ENCODE measurements at places on chromosomes 1 and 21.

DNA sequence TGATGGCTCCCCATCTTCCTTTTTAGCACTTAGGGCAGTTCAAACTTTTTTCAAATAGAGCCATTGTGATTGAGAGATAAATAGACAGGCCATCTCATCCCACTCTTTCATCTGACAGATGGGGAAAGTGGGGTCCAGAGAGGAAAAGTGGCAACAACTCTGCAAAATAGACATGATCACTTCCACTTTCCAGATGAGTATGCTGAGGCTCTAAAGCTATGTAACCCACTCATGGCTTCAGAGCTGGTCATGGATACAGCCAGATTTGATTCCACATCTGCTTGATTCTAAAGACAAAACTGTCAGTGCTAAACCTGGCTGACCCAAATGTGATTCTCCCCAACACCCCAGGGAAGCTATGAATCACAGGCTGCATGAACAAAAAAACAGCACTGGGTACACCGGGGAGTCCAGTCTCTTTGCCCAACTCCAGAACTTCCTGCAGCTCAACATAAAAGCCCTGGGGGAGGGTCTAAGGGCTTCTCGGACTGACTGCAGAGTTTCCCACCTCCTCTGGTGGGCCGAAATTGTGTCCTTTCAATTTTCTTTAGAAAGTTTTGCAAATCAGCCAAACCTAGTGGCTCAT, 59.3 kb downstream of the PLPP3 start:
- DNase-seq, result no peak

GRCh38 chr1:239387304-239388158, 1.2 kb downstream of the CHRM3 start:
- DNase-seq, result no peak

GRCh38 chr1:204670152-204670927, 15.2 kb downstream of the LRRN2 start:
- DNase-seq, result no peak

- DNase-seq, result no peak
Observed at GRCh38 chr1:248152056-248152827, 7.3 kb downstream of the OR2M5 start.

DNA sequence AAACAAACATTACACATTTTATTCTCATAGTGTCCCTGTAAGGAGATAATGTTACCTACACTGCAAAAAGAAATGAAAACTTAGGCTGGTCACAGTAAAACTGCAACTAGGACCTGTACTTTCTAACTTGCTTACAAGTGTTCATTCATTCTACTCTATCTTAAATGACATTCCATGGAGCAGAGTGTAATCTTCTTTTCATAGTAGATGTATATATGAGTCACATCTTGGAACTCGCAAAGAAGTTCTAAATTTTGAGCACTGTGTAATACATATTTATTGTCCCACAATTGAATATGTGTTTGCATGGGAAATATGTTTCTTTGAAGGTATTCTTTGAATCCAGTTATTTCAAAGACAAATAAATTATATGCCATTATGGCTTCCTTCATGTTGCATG, 1258.5 kb upstream of the ADGRL2 start:
- DNase-seq, result no peak

GRCh38 chr1:247574664-247575063, 13.5 kb upstream of the OR2G2 start:
- DNase-seq, result no peak

- no peak for DNase-seq
Observed at GRCh38 chr1:182366596-182366995, 25.0 kb downstream of the GLUL start.

- DNase-seq, result peak; percentile 86
Observed at GRCh38 chr21:36630485-36631206, 68.3 kb upstream of the SIM2 start.

- DNase-seq, result no peak
Observed at GRCh38 chr1:73475316-73475870, 722.6 kb downstream of the LRRIQ3 start.

DNA sequence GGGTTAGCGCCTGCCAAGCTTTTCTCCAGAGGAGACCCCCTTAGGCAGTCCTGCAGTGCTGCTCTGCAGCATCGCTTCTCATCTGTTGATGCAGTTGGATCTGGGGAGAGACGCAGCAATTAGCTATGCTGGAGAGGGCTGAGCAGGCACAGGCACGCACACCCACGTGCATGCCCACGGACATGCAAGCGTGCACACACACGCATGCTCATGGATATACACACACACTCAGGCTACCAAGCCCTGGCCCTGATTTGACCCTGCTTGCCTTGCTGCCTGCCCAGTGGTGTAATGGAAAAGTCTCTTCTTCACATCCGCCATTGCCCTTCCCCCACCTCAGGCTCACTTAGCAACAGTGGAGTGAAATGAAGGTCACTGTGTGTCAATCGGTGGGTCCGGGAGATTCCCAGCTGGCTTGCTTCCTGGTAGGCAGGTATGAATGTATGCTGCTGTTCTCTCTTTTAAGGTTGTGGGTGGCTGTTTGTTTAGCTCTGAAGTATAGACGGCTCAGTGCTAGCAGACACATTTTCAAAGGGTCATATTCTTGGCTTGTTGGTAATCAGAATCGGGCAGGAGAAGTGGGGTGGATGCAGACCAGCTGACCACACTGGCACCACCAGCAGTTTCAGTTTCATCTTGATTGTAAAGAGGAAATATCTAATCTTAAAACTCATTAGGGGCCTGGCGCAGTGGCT, 9.5 kb downstream of the ATP1B1 start:
- DNase-seq, result no peak

- no peak for DNase-seq
Observed at GRCh38 chr21:27108228-27108627, 141.3 kb upstream of the ADAMTS5 start.
